Hair follicle dermal papilla cell (primary cell): ENCODE measurements at places on chromosomes 12 and 14. TPM values are rescaled to one million over a fixed set of nuclear protein-coding genes. Genes with fewer than 3 reads are reported as not detected.

The TMCC3 gene
- total RNA-seq: 0.24 and 0.49 TPM in 2 replicates

The DRAM1 gene
- 95.7 and 108 TPM in 2 replicates for total RNA-seq

The SIX6 gene
- total RNA-seq: 0.16 TPM in 1 of 2 replicates, not detected in the other

The KCNK10 gene
- total RNA-seq: not detected in 2 replicates
